ENCODE measurements at places on chromosomes 4 and X.

- DNase-seq, result no peak
Measured at GRCh38 chr4:113541933-113542332, 219.6 kb downstream of the CAMK2D start.

GRCh38 chrX:41499195-41499594 is 52.1 kb downstream of the NYX start:
- DNase-seq, result no peak

DNA sequence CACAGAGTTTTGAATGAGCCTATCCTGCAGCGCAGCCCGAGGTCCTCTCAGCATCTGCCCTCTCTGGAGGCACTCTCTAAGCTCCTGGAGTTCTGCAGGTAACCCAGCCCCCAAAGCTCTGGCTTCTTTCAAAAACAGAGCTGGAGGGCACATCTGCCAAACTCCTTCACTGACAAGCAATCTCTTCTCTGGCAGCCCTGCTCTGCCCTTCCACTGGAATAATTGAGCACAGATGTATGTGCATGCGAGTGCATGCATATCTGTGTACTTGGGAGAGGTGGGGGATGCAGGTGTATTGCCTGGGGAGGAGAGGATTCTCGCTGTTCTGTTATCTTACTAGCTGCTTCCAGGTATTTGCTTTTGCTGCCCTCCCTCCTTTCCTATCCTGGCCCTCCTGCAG is 22.2 kb upstream of the PLP1 start:
- DNase-seq, result no peak

GRCh38 chr4:109327641-109328040 is 25.2 kb upstream of the COL25A1 start:
- DNase-seq, result peak; percentile 20

DNA sequence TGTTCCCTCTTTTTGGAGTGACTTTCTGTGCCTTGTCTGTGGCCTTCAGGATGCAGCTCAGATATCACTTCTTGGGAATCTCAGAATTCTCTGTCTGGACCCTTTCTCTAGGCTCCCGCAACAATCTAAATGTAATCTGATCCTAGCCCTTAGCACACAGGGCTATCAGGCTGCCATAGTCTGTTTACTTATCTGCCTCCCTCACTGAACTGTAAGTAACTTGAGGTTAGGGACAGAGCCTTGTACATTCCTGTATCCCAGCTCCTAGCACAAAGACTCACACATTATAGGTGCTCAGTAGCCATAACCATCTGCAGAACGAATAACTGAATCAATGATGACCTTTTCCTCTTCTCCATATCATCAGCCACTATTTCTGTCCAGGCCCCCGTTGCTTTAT is 69.5 kb downstream of the RTL9 start:
- no peak for DNase-seq

GRCh38 chrX:13699183-13699826 is 10.4 kb downstream of the RAB9A start:
- no peak for DNase-seq

DNA sequence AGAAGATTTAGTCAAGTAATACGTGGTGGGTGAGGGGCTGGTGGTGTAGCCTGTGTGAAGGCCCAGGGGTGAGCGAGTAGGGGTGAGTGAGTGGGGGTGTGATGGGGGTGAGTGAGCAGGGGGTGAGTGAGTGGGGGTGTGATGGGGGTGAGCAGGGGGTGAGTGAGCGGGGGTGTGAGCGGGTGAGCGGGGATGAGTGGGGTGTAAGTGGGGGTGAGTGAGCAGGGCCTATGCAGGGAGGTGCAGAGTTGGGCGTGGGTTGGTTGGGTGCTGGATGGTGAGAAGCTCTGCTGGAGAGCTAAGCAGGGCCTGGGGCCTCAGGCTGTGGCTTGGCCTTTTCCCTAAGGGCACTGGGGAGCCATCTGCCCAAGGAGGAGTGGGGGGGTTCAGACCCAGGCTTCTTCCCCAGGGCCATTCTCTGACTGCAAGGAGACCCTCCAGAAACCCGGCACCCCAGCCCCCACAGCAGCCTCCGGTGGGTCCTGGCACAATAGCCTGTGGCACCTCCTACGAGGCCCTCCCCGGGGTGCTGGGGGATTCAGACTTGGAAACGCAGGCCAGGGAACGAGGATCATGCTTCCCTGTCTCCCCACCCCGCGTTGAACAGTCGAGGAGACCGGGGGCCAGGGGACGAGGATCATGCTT is 30.4 kb downstream of the SH3TC1 start:
- no peak for DNase-seq

- no peak for DNase-seq
Measured at GRCh38 chr4:27828843-27829242, 968.2 kb downstream of the STIM2 start.

GRCh38 chrX:92247076-92247475 is 467.9 kb downstream of the PCDH11X start:
- peak; percentile 68 for DNase-seq

GRCh38 chr4:14853176-14853943 is 148.9 kb upstream of the CPEB2 start:
- DNase-seq, result peak; percentile 88

- no peak for DNase-seq
Measured at GRCh38 chr4:573122-573892, 2.8 kb downstream of the TMEM271 start.

GRCh38 chr4:25590171-25590570 is 65.5 kb upstream of the SLC34A2 start:
- DNase-seq, result peak; percentile 43
